ENCODE measurements at places on chromosomes 3 and 15.

DNA sequence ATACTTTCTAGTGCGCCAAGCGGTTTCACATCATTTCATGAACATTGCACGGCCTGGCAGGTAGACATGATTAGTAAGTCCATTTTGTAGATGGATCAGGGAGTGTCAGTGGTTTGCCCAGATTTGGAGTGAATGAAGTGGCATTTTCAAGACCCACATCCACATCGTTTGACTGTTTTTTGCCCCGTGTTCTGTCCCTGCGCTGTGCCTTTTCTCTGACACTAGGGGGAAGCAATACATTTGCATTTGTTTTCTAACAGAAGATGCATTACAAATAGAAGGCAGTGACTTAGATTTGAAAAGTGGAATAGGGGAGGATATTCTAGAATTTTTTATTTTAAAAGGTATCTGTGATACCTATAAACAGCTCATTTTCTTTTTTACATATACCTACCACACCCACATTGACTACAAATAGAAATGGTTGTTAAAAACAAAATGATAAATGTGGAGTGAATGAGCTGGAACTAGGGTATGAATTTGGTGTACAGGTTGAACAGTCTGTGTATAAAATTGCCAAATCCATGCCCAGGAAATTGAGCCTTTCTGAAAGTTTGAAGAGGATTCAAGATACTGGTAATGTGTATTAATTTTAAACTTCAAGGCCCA, 98.0 kb downstream of the USP13 start:
- DNase-seq = no peak

- no peak for DNase-seq
These were observed 21.3 kb downstream of the MME start for GRCh38 chr3:155101398-155101797.

DNA sequence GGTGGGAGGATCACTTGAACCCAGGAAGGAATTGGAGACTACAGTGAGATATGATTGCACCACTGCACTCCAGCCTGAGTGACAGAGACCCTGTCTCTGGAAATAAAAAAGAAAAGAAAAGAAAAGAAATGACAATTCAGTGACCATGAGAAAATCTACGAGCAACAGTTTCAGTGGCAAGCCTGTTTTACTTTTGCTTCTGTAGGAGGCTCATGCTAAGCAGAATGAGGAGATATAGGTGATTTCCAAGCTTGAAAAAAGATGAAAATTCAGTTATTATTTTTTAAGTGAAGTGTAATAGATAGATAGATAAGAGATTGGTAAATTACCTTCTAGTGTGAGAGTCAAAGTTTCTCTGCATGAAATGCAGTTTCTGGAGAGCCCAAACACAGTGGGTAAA, 651.1 kb downstream of the GRM7 start:
- no peak for DNase-seq

DNA sequence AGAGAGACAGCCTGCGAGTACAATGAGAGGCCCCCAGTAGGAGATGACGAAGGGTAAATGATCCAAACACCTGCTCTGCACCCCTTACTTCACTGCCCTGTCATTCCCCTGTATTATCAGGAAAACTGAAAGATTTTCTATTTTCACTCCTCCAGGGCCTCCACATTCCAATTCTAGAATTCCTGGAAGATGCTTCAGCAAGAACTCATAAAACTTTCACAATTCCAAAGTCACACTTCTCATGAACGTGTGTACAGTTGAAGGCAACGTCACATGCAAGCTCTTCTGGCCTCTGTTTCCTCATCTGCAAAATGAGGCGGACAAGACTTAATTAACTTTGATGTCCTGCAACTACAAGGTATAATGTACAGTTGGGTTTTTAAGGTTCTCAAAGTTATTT, 62.8 kb upstream of the SPATA12 start:
- DNase-seq = no peak

DNA sequence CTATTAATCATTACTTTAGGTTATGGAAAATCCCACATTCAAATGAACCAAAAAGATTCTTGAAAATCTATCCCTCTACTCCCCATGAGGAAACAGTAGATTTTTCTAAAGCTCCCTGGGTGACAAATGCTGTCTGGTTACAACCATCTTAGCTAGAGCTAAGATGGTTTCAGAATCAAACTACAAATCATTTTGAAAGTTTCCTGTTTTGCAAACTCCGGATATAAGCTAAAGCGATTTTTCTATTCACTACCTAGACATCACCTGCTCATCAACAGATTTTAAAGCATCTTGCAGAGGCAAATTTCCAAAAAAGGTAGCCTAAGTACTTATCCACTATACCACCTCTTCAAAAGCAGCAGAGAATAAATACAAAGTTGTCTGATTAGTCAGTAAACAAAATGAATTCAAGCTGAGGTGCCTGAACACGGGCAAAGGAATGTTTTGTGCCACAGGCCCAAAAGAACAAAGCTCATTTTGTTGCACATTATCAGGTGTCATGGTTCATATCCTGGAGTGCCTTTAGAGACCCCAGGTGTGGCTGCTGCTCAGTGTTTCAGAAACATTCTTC, 204.9 kb downstream of the TNIK start:
- DNase-seq = no peak

GRCh38 chr3:65899226-65899625, 139.5 kb downstream of the MAGI1 start:
- no peak for DNase-seq

DNA sequence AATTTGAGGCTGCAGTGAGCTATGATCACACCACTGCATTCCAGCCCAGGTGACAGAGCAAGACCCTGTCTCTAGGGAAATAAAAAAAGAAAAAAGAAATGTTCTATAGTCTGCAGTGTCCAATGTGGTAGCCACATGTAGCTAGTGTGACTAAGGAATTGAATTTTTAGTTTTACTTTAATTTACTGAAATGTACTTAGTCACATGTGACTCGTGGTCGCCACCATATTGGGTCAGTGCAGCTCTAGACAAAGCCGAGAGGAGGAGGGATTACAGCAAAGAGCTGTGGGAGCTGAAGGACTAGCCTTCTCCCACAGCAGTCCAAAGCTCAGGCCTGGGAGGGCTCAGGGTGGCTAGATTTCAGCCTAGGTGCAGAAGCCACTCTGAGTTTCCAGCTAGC, 65.9 kb upstream of the NTRK3 start:
- DNase-seq = no peak

GRCh38 chr15:71115567-71116351, 488 bp downstream of the THSD4 start:
- DNase-seq = no peak

GRCh38 chr15:47095833-47096232, 621.5 kb upstream of the SEMA6D start:
- no peak for DNase-seq

GRCh38 chr3:35200056-35200455, 439.3 kb upstream of the ARPP21 start:
- DNase-seq = no peak

GRCh38 chr3:9409981-9410854, 12.8 kb downstream of the SETD5 start:
- DNase-seq = no peak

DNA sequence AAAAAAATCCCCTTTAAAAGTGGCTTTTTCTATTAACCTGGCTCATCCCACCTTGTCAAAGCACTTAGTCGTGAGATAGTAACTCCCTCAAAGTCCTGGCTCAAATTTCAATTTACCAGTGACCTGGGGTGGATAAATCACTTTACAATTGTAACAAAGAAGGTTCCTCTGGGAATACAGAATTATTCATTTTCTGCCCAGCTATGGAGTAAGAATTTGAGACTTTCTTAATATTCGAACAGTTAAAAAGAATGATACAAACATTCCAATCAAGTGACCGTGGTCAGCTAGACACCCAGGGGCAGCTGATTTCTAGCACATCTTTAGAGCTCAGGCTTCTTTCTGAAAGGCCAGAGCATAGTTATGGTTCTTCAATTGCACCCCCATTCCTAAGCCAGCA, 291.0 kb upstream of the TGFBR2 start:
- no peak for DNase-seq

GRCh38 chr15:60611592-60612346, 132.8 kb upstream of the ICE2 start:
- DNase-seq = no peak

DNA sequence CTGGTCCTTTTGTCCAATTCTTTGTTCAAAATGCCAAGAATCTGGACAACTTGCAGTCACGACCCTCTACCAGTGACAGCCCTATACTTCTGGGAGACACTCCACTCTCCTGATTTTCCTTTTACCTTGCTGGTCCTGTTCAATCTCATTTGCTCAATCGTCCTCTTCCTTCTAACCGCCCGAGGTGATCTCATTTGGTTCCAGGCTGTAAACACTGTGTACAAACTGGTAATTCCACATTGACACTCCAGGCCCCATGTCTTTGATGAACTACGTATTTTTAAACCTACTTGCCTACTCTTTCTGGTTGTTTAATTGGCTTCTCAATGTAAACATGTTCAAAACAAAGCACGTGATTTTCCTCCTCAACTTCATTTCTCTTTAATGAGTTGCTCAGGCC, 23.7 kb upstream of the C3orf49 start:
- DNase-seq = no peak

DNA sequence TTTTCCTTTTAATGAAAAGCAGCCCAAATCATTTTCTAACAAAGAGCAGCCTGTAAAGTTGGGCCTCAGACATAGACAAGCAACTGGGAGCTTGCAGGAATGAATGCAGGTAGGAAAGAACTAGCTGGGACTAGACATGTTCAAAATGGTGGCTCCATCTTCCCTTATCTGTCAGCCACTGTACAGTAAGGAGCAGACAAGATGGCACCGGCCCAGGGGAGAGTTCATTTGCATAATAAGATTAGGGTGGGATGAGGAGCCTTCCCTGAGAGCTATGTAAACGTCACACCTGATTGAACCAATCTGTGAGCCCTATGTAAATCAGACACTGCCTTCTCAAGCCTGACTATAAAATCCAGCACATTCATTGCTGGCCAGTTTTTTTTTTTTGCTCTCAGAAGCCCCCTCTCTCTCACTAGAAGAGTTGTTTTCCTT, 59.7 kb upstream of the GK5 start:
- no peak for DNase-seq

GRCh38 chr3:129908417-129908816, 14.9 kb upstream of the TMCC1 start:
- DNase-seq = no peak

DNA sequence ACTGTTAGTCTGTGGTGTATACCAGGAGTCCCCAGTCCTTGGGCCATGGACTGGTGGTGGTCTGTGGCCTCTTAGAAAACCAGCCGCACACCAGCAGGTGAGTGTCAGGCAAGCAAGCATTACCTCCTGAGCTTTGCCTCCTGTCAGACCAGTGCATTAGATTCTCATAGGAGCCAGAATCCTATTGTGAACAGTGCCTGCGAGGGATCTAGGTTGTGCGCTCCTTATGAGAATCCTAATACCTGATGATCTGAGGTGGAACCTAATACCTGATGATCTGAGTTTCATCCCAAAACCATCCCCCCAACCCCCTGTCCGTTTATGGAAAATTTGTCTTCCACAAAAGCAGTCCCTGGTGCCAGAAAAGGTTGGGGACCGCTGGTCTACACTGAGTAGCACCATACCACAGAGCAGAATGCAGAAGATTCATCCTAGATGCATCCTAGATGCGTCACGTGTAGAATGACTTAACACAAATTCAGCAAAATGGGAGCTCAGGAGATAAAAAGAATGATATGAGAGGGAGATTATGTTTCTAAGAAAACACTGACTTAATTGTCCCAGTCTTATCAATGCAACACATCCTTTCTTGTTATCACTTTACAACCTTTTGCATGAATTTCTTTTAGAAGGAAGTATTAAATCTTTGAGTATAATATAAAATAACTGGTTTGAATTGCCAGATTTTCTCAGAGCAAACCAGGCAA, 28.5 kb downstream of the SELENOT start:
- no peak for DNase-seq

DNA sequence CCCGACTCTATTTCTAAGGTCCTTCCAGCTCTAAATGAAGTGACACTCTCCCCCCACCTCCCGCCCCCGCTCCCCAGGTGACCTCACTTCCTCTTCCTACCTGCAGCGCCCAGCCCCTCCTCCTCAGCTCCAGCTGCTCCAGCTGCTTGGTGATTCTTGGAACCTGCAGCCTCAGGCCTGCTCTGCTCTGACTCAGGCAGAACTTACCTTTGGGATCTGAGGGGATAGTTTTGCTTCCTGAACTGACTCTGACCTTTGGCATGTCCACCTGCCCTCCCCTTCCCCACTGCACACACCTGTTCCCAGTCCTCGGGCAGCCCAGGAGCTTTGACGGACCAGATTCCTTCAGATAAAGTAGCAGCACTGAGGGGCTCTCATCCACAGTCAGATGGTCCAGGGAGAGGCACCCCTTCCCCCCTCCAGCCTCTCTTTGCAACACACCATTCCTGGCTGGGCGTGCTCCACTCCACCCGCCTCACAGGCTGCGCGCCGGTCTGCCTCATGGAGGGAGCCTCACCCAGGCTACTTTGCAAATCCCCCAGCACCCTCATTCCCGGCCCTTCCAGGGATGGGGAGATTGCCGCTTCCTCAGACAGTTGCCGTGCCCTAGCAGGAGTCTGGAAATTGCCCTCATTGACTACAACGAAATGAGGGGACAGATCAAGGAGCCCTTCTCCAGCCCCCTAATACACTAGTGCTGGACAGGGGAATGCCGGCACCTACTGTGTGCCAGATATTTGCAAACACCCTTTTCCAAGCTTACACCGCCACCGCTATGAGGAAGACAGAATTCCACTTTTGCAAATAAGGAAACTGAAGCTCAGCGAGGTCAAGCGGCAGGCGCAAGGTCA, 692 bp upstream of the C15orf39 start:
- DNase-seq = peak; percentile 62

DNA sequence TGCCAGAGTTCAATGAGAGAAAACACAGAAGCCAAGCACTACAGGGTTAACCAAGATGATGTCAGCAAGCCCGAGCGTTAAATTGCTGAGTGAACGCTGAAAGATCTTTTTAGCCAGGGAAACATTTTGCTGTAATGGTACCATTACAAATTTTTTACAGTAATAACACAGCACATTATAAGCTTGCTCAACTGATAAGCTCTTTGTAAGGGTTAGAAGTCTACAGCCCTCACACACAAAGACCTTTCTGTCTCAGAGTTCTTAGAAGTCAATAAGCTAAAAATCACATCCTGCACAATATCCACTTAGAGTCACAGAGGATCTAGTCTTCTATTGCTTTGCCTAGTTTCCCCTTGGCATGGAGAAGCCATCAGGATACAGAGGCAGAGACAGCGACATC, 29.9 kb downstream of the CHSY1 start:
- no peak for DNase-seq

- no peak for DNase-seq
These were observed 43.4 kb downstream of the HCN4 start for GRCh38 chr15:73325191-73325861.

GRCh38 chr3:24682141-24682547, 187.5 kb upstream of the THRB start:
- DNase-seq = no peak
